ENCODE measurements at places on chromosomes 6 and 20.

DNA sequence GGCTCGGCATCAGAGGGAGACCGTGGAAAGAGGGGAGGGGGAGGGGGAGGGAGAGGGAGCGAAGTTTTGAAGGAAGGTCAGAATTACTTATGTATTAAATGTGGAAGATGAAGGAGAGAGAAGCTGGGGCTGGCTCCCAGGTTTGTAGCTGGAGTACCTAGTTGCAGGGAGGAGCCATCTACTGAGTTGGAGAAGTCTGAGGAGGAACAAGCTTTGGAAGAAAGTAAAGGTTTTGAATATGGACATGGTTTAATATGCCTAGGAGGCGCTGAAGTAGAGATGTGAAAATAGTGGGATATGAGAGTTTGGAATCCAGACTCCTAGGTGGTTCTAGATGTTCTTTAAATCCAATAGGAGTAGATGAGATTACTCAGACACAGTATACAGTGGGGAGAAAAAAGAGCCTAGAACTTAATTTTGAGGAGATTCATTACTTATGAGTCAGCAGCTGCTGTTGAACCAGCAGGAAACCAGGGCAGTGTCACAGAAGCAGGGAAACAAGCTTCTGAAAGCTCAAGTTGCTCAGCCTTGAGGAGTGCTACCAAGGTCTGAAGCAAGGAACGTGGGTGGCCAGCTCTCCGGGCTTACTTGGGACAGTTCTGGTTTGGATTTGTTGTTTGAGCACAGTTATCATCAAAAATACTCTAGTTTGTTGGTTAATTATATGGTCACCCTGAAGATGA lies 149.3 kb downstream of the UTRN start:
- peak; percentile 86 for DNase-seq

- no peak for DNase-seq
These were observed 485.5 kb downstream of the PHF3 start for GRCh38 chr6:64121011-64121565.

GRCh38 chr6:53041356-53041755 lies 23.8 kb upstream of the FBXO9 start:
- peak; percentile 23 for DNase-seq

GRCh38 chr6:29747688-29748250 lies 24.5 kb downstream of the HLA-F start:
- peak; percentile 31 for DNase-seq

- no peak for DNase-seq
These were observed 274.9 kb downstream of the RFPL4B start for GRCh38 chr6:112622036-112622435.
